Activated CD4-positive, alpha-beta T cell treated with anti-CD3 and anti-CD28 coated beads, Interleukin-2, amount 50 U/mL, for 1 hour (primary cell): ENCODE measurements at places on chromosomes 1 and 21.
A peak's percentile ranks its signal among the peaks of the same experiment; 100 is the strongest.

GRCh38 chr1:64838486-64838885 is 93.6 kb downstream of the RAVER2 start:
- DNase-seq = no peak

GRCh38 chr1:243903041-243903440 is 53.0 kb upstream of the AKT3 start:
- DNase-seq = no peak

DNA sequence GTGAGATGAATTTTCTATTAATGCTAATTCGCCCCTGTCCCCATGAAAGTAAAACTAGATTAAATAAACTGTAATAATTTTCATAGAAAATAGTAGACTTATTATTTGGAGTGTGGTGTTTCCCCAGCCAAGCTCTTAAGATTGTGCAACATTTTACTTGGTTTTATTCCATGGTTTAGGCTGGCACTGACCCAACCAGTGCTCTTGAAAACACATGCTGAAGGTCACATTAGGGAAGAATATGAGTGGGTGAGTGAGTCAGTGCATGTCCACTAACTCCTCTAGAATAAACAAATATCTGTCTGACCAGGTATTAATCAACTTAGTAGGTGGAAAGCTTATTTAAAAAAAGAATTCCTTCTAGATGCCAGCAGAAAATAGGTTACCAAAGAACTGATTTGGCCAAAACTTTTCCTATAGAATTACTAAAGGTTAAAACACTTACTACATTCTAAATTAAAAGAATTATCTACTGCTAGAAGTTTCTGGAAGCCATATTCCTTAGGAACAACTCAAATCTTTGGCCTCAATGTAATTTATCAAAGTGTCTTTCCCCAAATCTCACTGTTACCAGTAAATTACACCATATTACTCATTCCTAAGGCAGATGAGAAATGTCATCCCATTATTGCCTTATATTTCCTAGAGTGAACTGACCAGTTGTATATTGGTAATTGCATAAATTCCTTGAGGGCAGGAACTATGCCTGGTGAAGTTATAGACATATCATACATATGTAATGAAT is 89.7 kb upstream of the RGS1 start:
- DNase-seq = no peak

DNA sequence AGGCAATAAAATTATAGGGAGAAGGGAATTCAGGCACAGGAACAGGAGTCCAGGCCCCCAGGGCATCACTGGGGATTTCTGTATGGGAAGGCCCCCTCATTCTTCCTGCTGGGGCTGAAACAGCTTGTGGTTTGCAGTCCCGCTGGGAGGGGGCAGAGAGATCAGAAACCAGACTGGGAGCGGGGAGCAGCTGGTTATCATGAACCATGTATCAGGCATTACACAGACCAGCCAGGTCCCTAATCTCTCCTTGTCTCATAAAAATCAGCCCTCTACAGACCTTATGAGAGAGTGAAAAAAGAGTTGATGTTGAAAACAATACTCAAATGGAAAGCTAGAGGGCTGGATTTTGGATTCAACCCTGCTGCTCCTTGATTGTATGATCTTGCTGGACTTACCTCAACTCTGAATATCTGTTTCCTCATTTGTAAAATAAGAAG is 93.4 kb upstream of the F3 start:
- DNase-seq = no peak

GRCh38 chr1:8448911-8449661 is 131.2 kb downstream of the SLC45A1 start:
- no peak for DNase-seq

- no peak for DNase-seq
Observed at GRCh38 chr1:12157366-12158231, 9.2 kb upstream of the TNFRSF1B start.

- DNase-seq = no peak
Observed at GRCh38 chr1:184743062-184743756, 11.4 kb downstream of the EDEM3 start.

DNA sequence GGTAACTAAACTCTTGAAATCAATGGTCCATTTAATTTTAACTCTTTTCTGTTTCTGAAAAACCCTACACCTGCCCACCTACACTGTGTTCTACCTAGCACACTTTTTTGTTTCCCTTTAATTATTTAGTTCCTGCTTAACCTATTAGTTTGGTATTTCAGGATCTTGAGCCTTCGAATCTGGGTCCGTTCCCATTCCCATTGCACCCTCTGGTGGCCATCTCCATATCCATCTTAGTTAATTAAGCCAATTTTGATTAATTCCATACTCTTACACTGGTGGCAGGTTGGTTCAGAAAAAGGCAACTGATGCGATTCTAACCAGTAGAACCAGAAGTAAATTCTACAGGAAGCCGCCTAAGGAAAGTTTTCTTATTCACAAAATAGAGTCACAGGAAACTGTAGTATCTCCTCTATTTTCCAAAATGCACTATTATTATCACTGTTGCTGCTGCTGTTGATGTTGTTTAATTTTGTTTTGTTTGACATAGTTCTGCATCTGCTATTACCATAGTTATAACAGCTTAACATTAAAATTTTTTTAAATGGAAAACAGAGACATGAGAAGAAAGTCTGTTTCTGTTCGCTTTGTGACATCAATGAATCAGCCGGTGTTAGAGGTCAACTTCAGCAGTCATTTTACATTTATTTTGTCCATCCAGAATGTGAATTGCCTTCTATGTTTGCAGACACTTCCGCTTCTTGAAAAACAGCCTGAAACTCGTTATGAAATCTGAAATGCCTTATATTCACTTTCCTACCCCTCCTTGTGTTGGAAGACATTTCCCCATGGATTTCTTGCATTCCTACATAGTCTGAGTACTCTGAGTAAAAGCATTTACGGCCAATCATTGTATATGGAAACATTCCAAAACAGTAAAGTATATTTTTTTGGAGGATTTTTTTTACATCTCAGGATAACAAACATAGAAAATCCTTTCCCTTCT is 115.5 kb upstream of the NCAM2 start:
- DNase-seq = no peak

DNA sequence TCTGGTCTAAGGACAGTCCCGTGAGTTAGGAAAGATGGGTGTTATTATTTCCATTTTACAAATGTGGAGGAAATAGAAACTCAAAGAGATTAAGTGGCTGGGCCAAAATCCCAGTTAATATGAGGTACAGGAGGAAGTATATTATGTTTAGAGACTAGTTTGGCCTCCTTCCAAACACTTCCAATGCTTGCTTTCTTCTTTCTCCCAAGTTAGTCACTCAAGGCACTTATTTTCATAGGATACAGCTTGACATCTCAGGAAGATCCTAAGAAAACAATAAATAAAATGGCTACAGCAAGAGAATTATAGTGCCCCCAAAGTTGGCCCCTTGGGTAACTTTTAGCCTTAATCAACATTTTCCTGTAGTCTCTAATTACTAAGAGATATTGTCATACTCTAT is 47.5 kb upstream of the IPO9 start:
- no peak for DNase-seq

DNA sequence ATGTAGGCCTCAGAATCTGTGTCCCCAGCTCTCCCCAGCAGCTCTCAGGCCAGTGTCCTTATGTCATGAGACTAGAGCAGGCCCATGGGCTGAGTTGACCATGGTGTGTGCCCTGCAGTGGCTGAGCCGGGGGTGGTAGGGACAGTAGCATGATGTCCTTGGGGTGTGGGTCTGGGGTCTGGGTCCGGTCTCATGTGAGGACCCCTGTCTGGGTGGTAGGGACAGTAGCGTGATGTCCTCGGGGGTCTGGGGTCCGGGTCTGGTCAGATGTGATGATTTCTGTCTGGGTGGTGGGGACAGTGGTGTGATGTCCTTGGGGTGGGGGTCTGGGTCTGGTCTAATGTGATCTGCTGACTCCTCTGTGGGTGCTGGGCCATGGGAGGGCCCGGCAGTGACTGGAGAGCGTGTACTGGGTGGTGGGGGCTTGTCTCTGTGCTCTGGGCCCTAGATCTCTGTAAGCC is 64.5 kb downstream of the OBSCN start:
- DNase-seq = no peak

DNA sequence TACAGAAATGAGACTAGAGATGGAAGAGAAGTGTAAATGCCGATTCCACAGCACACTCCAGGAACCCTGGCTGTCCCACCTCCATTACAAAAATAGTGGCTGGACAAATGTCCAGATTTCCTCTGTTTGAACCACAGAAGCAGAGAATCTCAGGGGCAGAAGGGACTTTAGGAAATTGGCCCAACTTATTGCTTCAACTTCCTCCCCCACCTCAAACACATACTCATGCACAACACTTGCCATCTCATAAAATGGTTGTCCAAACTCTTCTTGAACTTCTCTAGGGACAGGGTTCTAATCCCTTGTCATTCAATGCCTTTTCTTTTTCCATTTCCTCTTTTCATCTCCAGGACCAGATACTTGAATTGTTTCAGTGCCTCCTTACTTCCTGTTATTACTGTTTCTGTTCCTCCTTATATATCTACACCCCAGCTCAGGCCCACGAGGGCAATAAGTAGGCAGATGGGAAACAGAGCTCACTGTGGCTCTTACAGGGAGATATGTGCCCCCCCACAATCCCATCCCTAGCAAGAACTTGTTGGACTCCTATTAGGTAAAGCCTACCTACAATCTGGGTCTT is 8.5 kb upstream of the B4GALT3 start:
- DNase-seq = no peak

DNA sequence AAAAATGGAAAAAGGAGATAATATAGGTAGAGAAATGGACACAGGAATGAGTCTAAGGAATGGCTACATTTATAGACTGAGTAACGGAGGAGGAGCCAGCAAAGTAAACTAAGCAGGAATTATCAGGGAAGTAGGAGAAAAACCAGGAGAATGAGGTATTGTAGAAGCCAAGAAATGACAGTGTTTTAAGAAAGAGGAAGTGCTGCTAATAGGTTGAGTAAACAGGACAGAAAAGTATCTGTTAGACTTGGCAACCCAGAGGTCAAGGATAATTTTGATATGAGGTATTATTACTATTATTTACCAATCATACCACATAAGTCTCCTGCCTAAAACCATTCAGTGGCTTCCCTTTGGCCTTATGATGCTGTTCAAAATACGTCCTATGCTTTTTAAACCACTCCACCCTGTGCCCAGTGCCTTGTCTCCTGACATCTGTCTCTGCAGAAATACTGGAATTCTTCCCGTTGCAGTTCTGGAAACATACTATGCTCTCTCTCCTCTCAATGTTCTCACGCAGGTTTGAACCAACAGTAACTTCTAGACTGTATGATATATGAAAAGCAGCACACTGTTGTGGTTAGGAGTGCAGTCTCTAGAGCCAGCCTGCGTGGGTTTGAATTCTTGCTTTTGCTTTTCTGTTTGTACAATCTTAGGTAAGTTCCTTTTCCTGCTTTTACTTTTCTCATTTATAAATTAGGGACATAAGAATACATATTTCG is 24.6 kb upstream of the NEK7 start:
- DNase-seq = no peak

DNA sequence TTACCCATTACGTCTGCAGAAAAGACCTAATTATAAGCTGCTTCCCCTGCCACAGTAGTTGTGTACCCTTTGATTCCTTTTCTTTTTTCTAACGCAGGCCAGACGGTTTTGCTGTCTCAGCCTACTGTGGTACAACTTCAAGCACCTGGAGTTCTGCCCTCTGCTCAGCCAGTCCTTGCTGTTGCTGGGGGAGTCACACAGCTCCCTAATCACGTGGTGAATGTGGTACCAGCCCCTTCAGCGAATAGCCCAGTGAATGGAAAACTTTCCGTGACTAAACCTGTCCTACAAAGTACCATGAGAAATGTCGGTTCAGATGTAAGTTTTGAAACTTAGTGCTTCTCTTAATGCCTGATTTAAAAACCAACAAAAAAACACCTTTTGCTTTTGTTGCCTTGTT is 35.8 kb downstream of the ATF6 start:
- DNase-seq = no peak

- no peak for DNase-seq
Observed at GRCh38 chr21:38460171-38460742, 38.0 kb downstream of the ERG start.

DNA sequence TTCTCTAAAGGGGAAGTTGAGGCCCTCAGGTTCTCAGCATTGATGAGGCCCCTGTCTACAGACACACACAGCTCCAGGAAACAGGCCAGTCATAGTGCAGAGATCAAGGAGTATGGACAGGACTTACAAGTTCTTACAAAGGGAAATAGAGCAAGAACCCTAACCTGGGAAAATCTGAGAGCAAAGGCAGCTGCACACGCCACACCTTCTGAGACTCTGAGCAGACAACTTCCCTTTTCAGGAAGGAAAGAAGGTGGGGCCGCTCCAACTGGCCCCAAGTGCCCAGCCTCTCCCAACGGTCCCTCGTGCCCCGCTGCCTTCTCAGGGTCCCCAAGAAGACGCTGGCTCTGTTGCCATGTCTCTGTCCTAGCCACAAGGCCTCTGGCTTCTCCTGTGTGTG is 3.6 kb downstream of the NOC2L start:
- no peak for DNase-seq

GRCh38 chr1:55882931-55883330 is 667.8 kb upstream of the USP24 start:
- no peak for DNase-seq

- peak; percentile 29 for DNase-seq
Observed at GRCh38 chr1:109482791-109483671, 674 bp upstream of the ATXN7L2 start.

GRCh38 chr1:55808263-55808662 is 593.1 kb upstream of the USP24 start:
- no peak for DNase-seq

GRCh38 chr1:212205843-212206242 is 79.4 kb upstream of the PPP2R5A start:
- no peak for DNase-seq

- no peak for DNase-seq
Observed at GRCh38 chr21:15291621-15292266, 226.9 kb upstream of the NRIP1 start.

DNA sequence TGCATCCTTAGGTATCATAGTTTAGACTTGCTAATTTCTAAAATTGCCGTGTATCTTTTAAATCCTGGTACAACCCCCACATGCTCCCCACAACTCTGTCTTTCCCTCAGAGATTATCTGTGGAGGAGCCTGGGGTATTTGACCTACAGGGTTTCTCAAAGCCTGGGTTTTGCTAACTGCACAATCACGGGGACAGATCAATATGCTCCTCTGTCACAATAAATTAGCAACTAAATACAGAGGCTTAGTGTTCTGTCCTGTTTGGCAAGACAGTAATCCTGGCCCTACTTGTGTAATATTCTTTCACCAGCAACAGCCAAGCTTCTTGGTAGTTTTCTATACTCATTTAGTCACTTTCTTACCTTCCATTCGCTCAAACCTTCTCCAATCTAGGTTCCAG is 8.5 kb downstream of the ECHDC2 start:
- no peak for DNase-seq

- no peak for DNase-seq
Observed at GRCh38 chr1:86948212-86948611, 33.8 kb downstream of the HS2ST1 start.
